ENCODE measurements at places on chromosomes 11 and 22. TPM values are rescaled to one million over a fixed set of nuclear protein-coding genes. Genes with fewer than 3 reads are reported as not detected.
A peak's percentile ranks its signal among the peaks of the same experiment; 100 is the strongest.

OR52A1 gene
- total RNA-seq = not detected

KRTAP5-10 gene
- 0.37 TPM for total RNA-seq

NRGN gene
- 3.1 TPM for total RNA-seq

GRCh38 chr11:113373306-113373705 is 14.3 kb upstream of the ANKK1 start:
- DNase-seq = no peak

DNA sequence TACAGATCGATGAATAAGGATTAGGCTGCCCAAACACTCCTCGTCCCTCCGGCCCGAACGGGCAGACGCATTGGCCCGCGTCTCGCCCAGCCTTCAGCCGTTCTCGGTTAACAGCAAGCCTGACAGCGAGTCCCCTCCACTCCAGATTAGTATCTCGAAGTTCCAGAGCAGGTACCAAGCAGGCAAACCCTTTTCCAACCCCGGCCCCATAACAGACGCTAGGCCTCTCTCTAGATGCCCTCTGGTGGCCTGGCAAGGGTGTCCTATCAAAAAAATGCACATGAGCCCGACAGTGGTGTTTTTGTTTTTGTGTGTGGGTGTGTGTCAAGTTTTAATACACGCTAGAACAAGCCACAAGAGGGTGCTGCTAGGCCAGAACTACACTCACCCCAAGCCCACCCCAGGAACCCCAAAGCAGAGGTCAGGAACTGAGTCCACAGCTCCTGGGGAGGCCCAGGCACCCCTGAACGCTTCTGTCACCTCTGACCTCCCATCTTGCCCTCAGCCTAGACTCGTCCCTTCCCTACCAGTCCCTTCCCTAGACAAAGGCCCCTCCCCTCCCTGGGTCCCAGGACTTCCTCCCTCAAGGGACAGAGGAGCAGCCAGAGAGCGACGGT is 658 bp upstream of the ARFGAP2 start:
- peak; percentile 80 for DNase-seq

- no peak for DNase-seq
These were observed 26.4 kb downstream of the PDE3B start for GRCh38 chr11:14669958-14670357.

- no peak for DNase-seq
These were observed 20.7 kb upstream of the SPON1 start for GRCh38 chr11:13941775-13942174.

- no peak for DNase-seq
These were observed 498.0 kb downstream of the BRD1 start for GRCh38 chr22:49329636-49330035.

DNA sequence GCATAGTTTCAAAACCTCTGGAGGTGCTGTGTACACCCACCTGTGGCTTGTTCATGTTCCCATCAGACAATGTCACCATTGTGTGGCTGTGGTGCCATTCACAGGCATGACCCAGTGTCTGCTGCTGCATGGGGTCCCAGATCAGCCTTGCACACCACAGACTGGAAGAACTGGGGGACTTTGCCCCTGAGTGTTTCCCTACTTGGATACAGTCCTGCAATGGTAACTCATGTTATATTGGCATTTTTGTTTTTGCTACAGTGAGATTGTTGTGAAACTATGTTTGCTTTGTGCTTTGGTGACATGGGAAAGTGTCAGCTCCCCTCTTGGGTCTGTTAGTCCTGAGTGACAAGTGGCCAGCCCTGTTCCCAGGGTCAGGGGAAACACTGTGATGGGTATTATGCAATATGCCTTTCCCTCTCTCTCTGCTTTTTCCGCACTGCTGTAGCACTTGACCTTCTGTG is 108.8 kb downstream of the NAV2 start:
- DNase-seq = no peak

GRCh38 chr11:43952401-43953342 is 10.2 kb downstream of the C11orf96 start:
- no peak for DNase-seq
